BE2C (cell line): ENCODE measurements at places on chromosomes 2 and 18.

GRCh38 chr2:109692013-109692743, 78.0 kb downstream of the SOWAHC start:
- no peak for DNase-seq

GRCh38 chr2:54394392-54394791, 61.7 kb upstream of the SPTBN1 start:
- DNase-seq, result no peak

DNA sequence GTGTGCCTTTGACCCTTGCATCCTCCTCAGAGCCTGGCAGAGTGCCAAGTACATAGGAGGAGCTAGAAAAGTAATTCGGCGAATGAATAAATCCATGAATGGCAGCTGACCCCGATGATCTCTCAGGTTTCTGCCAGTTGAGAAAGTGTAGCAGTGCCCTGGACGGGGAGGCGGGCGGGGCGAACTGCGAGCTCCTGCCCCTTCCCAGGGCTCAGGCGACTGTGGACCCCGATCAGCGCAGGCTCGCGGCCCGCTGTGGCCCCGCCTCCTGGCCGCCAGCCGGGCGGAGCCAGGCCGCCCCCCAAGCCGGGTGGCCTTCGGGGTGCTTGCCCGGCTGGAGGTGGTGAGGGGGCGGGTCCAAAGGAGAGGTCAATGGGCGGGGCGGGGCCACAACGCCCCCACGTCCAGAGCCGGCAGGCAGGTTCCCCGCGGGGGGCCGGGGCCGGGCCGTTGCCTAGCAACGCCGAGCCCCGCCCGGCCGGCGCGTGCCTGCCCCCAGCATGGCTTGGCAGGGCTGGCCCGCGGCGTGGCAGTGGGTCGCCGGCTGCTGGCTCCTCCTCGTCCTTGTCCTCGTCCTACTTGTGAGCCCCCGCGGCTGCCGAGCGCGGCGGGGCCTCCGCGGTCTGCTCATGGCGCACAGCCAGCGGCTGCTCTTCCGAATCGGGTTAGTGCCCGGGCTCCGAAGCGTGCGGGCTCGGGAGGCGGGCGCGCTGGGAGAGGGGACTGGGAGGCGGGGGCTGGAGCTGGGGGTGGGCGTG, 30.6 kb upstream of the TMBIM1 start:
- DNase-seq, result peak; percentile 88

- DNase-seq, result no peak
These were observed 213.3 kb downstream of the SH3RF3 start for GRCh38 chr2:109342256-109342850.

GRCh38 chr2:27973592-27973991, 83.1 kb downstream of the BABAM2 start:
- DNase-seq, result no peak

DNA sequence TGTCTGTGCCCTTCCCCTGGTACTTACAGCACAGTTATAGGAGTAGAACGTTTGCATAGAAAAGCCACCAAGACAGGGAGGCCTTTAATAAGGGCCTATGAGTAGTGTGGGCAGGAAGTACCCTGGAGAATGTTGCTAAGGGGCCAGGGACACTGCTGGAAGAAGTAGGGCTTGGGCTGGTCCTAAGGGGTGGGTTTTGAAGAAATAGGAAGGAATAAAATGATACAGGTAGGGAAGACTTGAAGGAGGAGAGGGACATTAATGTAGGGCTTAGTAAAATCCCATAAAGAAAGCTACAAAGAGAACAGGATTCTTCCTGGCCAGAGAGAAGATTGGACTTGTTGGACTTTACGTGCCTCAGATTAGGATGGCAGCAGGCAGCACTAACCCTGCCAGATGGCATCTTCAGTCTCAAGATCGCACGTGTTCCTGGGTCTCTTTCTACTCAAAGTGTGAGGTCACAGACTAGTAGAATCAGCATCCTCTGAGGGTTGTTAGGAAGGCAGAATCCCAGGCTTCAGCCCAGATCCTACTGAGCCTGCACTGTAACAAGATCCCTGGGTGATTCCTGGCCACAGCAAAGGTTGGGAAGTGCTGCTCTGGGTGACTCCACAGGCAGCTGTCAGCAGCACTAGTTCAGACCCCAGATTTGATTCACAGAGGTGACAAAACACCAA, 39.2 kb downstream of the EPAS1 start:
- DNase-seq, result peak; percentile 36
